ENCODE measurements at places on chromosomes 7 and 10. TPM values are rescaled to one million over a fixed set of nuclear protein-coding genes. Genes with fewer than 3 reads are reported as not detected.

- no peak for DNase-seq
These were observed 15.3 kb upstream of the AKR1C1 start for GRCh38 chr10:4947635-4948596.

DNA sequence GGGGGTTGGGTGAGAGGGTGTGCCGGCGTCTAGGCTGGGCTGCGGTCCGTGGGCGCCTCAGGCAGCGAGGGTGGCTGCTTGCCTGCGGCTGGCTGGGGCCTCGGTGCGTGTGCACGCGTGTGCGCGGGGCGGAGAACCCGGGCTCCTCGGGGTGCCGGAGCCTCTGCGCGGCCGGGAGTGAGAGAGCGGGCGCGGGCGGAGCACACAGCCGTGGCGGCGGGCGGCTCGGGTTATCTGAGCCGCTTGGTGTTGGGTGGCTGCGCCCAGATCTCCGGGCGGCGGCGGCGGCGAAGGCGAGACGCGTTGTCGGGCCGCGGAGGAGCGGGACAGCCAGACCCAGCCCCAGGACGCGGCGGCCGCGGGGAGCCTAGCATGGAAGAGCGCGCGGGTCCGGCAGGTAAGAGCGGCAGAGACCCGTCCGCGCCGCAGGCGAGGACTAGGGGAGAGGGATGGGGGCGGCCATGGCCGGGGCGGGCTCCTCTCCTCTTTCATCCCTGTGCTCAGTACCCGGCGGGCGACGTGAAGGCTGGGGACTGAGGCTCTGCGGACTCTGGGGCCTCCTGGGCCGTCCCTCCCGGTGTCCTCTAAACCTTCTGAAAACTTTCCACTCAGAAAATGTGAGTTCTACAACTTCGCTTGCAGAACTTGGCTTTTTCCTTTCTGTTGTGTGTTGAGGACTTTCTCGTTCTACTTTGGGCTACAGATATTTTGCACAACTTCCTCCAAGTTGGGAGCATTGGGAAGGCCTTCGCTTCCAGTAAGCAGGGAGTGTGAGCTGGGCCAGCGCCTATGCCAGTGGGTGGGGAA lies 9.8 kb upstream of the PAX2 start:
- no peak for DNase-seq

- DNase-seq, result no peak
These were observed 4.4 kb upstream of the CDH23 start for GRCh38 chr10:71392292-71392691.

The ZC3HAV1L gene
- total RNA-seq, result 4.4 TPM

DNA sequence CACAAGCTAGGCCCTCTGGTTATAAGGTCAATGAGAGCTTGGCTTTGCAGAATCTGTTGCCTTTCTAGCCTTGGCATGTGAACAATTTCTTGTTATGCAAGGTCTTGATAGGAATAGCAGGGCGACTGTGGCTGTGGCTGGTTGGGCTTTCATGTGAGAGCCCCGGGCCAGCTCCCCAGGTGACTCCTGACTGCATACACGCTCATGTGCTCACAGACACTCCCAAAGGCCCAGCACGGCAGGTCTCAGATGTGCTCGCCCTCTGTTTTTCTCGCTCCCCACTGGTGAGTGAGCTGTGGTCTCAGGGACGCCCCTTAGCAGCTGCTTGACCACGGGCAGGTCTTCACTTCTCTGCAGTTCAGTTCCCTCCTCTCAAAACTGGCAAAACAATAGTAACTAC lies 37.1 kb upstream of the ZNF32 start:
- DNase-seq, result no peak

GRCh38 chr7:47211519-47211973 lies 370.4 kb downstream of the TNS3 start:
- DNase-seq, result no peak

GRCh38 chr7:54769203-54769602 lies 10.2 kb upstream of the SEC61G start:
- no peak for DNase-seq

DNA sequence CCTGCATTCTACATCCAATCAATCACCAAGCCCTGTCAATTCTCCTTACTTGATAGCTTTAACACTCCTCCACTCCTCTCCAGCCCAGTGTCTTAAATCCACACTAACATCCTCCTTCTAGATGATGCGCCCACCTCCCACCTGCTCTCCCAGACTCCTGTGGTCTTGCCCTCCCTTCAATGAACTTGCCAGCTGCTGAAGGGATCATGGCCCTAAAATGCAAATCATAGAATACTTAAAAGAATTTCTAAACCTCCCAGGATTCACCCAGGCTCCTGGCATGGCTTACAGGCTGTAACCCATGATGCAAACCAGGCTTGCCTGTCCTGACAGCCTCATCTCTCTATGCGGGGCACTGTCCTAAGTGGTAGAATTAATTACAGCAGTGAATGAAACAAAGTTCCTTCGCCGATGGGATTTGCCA lies 43.6 kb downstream of the SYPL1 start:
- DNase-seq, result no peak

GRCh38 chr7:137127806-137128205 lies 215.7 kb downstream of the PTN start:
- no peak for DNase-seq

The HTR5A gene
- total RNA-seq, result not detected

GRCh38 chr7:27198871-27199801 lies 755 bp downstream of the HOXA13 start:
- no peak for DNase-seq

DNA sequence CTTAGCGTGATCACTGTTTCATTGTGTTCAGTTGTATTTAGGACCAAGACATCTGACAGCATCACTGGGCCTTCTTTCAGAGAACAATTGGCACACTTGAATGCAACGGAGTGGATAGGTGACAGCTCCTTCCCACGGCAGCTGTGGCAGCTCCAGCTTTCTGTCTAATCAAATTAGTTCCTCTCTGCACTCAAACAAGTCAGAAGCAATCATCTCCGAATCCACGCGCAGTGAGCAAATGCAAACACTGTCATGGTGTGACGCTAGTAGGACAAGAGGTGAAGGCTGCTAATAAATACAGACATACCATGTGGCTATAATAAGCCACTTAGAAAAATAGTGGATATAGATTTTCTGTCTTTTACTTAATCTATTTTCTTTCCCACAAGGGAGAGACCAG lies 542.4 kb downstream of the ACTR3B start:
- DNase-seq, result no peak
